ENCODE measurements at places on chromosomes 12 and 14.

GRCh38 chr12:114168061-114168460 is 201.9 kb upstream of the RBM19 start:
- DNase-seq: no peak

GRCh38 chr12:22641353-22642053 is 16.5 kb downstream of the ETNK1 start:
- DNase-seq: no peak

GRCh38 chr14:67191768-67192290 is 2.6 kb downstream of the GARIN2 start:
- DNase-seq: no peak

GRCh38 chr12:121778567-121779421 is 14.7 kb downstream of the RHOF start:
- DNase-seq: no peak

DNA sequence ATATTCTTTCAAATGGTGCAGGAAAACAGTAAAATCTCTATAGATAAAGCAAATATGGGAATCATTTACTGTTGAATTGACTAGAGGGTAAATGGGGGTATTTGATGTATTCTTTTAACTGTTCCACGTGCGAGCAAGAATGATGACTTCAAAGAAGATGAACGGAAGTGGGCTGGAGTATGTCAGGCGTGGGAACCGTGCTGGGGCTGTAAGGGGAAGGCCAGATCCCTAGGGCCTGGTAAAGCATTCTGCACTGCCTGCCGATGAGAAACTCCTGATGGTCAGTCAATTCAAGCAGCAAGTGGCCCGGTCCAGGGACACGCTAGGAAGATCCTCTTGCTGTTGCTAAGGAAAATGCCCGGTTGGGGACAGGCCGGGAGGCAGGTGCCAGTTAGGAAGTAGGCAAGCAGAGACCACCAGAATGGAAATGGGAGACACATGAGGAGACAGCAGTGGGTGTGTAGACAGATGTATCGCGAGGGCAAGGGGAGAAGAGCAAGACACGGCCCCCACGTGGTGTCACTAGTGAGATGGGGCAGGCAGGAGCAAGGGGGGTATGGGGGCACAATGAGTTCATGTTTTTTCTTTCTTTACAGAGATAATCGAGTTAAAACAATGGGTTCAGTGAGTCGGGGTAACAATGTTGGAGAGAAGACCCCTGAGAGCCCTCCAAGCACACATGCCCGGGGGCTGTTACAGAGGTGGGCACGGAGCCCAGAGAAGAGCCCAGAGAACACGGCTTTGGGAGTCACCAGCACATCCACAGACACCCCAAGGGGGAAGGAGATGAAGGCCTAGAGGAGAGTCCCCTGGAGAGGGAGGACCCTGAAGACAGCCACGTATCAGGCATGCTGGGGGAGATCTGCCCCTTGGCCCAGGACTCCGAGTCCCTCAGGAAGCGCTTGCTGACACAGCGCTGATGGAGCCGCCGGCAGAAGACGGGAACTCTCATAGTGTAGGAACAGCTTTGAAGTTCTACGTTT is 37.2 kb downstream of the FBXO21 start:
- DNase-seq: peak; percentile 14

DNA sequence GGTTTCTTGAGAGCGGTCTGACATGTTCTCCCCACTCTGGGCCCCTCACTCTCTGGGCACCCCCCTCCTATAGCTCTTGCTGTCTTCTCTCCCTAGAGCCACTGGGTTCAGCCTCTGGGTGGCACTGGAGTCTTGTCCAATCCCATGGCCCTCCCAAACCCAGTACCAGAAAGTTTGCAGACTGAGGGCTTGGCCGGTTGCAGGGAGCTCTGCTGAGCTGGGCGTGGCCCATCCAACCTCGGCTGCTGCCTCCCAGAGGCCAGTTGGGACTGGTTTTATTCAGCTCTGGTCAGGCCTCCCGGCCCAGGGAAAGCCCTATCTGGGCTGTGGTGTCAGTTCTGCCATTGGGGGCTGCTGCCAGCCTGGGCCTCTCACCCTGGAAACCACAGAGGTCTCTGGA is 37.9 kb downstream of the ISCA2 start:
- no peak for DNase-seq

- DNase-seq: no peak
Measured at GRCh38 chr12:12158858-12159257, 88.1 kb downstream of the BCL2L14 start.

- no peak for DNase-seq
Measured at GRCh38 chr12:125050446-125050845, 14.8 kb upstream of the AACS start.

DNA sequence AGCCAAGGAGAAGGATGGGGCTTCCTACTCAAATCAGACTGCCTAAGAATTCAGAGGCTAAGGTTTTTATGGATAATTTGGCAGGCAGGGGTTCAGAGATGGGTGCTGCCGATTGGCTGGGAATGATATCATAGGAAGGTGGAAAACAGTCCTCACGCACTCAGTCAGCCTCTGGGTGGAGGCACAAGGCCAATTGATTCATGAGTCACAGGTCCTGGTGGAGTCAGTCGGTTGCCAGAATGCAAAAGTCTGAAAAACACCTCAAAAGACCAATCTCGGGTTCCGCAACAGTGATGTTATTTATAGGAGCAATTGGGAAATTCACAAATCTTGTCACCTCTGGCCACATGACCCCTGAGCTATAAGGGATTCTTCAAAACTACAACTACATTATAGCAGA is 105.5 kb downstream of the GXYLT1 start:
- no peak for DNase-seq

DNA sequence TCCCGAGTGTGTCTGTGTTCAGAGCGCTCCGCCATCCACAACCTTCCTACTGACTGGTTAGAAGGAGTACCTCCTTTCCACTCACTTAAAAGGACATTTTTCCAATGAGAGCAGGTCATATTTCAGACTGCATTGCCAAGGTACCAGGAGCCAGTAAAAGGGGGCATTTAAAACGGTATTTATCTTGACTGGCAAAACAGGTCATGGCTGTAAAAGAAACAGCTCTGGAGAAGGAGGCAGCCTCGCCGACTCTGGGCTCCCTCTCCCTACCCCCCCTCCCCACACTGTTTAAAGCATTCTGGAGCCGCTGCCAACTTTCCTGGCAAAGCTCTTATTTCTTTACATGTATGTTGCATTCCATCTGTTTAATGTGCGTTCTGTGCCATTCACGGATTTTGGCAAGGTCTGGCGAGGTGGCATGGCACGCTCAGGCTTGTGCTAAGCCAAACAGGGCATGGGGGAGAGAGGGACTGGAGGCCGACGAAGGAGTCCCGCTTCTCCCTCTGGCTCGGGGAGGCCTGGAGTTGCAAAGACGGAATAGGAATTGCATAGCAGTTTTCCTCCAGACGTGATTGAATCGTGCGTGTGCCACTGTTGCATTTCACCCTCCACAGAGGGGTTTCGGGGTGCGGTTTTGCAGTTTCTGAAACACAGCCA is 41.2 kb upstream of the MED13L start:
- no peak for DNase-seq

DNA sequence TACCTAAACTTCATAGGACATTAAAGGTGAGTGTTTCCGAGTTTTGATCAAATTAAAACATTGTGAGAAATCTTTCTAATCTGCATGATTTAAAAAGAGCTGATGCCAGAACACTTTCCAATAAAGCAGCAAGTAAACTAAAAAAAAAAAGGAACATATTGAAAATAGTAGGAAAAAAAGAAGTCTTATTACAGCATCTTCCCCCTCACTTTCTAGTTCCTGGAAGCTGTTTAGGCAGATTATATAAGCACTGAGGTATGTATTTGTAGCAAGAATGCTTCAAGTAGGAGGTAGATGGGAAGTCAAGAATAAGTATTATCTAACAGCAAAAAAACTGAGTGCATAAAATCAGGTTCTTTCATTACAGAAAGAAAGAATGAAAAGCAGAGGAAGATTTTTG is 45.8 kb downstream of the ERO1A start:
- no peak for DNase-seq

DNA sequence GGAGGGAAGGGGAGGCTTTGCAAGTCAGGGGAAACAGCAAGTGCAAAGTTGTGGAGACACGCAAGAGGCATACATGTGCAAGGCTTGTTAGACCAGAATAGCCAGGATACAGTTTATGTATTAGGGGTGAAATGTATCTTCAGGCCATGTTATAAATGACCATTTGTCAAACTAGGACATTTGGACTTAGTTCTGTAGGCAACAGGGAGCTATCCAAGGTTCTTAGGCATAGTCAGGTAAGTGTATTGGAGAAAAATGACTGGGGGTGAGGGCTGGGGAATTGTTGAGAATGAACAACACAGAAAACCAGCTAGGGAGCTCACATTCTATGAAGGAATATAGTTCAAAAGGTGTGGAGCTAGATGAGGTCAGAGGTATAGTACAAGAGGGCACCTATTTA is 42.5 kb downstream of the TPH2 start:
- no peak for DNase-seq

- DNase-seq: no peak
Measured at GRCh38 chr14:71206123-71206522, 298.9 kb downstream of the PCNX1 start.

GRCh38 chr12:15831315-15831978 is 42.3 kb upstream of the EPS8 start:
- DNase-seq: no peak

DNA sequence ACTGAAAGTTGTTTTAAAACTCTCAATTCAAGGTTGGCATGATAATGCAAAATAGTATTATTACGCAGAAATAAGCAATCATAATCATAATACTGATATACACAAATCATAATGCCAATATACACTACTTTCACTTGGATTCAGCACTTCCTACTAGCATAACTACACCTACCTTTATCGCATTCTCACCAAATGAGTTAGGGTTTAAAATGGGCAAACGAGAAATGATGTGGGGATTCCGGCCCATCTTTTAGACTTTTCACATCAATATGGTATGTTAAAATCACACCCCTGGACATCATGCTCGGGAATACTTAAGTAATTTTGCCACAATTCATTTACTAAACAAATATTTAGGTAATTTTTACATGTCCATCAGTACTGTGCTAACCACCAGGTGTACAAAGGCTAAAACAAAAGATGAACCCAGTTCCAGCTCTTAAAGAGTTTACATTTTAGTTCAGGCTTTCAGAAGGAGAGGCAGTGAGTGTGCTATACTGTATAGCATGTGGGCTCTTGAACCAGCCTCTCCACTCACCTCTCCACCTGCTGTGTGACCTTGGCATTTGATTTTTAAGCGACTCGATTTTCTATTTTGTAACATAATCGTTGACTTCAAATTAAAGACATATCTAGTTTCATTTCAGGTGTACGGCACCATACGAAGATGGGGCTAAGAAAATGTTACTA is 1.1 kb upstream of the USP15 start:
- no peak for DNase-seq

DNA sequence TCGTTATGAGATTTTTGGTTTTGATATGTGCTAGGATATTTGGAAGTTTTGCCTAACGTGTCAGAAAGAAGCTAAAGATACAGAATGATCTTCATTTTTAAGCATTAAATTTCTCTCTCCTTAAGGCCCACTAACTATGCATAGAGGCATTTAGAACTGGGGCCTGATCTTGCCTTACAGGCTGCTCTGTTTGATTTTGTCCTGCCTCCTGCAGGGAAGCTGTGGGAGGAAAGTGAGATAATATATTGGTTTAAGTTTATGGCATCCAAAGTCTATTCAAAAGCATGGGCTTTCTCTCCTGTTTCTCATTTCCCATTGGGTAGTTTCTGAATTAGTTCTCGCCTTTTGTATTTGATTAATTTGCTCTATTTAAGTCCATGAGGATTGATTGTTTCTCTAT is 250.3 kb upstream of the FBXO33 start:
- no peak for DNase-seq

- no peak for DNase-seq
Measured at GRCh38 chr12:106074361-106074705, 64.4 kb downstream of the NUAK1 start.

All from CD4-positive, CD25-positive, alpha-beta regulatory T cell (primary cell).